ENCODE measurements at places on chromosomes 7 and 10.

DNA sequence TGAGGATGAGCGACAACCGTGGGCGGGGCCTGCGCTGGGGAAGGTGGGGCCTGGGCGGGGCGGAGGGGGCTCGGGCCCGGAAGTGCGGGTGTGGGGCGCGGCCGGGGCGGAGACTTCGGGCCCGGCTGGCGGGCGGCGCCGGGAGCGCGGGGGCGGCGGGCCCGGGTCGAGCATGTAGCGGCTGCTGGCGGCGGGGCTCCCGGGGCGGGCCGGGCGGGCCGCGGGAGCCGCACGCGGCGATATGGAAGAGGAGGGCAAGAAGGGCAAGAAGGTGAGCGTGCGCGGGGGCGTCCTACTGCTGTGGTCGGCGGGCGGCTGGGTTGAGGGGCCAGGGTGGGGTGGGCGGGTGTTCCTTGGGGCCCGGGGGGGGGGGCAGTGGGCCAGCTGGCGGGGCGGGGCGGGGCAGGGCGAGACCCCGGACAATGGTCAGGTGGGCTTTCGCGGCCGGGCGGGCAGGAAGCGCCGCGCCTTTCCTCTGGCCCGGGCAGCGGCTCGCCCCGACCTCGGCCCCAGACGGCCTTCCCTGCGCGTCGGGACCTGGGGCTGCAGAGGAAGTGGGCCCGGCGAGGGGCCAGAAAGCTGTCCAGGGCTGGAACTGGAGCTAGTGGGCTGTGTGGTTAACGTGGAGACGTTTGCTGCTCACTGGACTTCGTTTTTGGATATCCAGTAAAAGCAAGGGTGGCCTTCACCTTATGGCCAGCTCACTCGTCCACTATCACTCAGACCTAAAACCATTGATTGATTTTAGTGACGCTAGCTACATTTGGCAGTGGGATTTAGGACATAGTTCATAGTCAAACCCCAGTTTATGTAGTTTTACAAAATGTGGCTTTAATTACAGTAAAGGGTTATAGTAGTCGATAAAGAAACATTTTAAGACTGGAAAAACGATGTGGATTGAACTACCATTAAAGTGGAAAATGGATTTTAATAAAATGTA lies at the start of gene CCM2:
CCM2 (plus strand) TSS at position 109 of the 940 bp plus-strand sequence; CDS start at position 242, 133 bp downstream.
- peak; percentile 64 for DNase-seq

DNA sequence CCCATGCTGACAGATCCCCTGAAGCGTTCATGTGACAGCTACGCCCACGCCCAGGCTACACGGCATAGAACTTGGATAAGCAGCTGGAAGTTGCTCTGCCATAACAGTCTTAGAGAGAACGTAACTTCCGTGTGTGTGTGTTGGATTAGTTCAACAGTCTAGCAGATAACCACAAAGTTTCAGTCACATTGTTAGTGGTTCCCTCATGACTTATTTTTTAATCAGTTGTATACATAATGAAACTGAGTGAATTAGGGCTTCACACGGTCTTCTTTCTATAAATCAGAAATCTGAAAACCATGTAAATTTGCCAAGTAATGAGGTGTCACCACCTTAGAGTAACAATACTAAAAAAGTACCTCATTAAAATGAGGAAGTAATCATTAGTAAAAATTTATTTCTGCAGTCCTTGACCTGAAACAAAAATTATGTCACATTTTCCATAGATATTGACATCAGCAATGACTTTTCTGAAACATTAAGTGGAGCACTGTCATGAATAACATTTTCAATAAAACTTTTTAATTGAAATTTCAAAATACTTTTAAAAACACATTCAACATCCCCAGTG lies 21.7 kb upstream of the MACC1 start:
- DNase-seq, result peak; percentile 81

DNA sequence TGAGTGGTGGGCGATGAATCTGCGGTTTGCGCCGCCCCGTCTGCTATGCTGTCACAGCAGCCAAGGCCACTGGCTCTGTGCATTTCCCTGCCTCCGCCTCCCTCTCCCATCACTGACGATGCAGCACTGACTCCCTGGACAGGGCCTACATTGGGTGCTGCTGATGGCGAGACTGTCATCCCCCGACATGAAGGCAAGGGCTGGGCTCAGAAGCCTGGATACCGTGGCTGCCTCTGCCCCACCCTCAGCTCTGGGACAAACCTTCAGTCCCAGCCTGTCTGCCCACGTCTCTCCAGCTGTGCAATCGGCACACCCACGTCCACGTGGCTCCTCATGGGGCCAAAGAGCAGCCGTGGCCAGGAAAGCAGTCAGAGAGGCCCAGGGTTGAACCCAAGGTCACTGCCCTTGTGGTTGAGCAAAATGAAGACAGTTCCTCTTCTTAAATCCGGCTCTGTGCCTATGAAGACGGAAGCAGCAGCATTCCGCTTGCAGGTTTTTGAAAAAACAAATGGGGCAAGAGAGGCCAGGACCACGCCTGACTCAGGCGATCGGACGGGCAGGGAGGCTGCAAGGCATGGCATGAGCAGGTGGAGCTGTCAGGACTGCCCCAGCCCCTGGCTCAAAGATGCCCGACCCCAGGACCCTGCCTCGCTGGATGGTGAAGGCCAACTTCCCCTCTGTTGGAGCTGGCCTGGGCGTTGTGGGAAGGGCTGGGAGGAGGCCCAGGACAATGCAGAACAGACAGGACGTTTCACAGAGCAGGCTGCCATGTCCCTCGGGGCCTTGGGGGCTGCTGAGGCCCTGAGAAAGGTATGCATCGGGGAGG lies 517.5 kb downstream of the DNAJB6 start:
- peak; percentile 78 for DNase-seq

DNA sequence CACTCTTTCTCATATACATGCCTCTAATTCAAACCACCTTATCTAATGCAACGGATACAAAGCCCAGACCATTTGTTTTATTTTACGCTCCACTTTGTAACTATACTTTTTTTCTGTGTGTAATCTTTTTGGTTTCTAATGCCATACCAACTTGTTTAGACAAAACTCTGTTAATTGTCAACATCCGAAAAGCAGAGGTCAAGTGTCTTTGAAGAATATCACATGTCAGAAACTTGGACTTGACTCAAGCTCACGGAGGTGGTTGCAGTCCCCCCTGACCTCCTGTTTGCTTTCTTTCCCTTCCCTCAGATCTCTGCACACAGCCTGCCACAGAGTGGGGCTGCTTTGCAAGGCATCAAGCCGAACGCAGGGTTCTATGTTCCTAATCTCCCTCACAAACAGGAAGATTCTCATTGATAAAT lies 698.9 kb downstream of the PARD3 start:
- DNase-seq, result no peak

DNA sequence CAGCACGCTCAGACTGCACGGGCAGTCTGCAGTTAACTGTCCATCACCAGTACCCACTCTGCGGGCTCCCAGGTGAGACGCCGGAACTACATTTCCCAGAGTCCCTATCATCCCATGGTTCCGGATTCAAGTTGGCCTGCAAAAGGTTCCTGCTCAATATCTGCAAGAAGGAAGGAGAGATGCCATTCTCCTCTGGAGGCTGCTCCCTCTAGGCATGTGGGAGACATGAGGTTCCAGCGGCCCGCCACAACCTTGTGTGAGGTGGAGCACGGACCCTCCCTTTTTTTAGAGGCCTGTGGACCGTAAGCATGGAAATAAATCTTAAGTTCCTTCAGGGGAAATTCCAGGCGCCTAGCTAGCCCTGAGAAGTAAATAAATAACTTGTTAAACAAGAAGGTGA lies 29.7 kb downstream of the NUP42 start:
- no peak for DNase-seq

DNA sequence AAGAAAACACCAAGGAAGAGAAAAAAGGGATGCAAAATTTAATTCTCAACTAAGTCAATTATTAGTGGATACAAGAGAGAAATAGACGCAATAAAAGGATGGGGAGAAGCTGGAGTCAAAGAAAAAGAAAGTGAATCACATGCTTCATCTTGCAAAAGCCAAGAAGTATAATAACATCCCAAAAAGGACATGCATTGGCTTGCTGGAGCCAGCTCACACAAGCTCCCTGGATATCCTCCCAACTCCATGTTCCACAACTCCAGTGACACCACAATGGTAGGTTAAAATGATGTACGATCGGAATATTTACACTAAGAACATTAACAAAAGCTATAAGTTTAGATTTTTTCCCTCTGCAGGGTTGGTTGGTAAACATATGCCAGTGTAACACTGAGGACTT lies 72.4 kb downstream of the MACC1 start:
- no peak for DNase-seq

DNA sequence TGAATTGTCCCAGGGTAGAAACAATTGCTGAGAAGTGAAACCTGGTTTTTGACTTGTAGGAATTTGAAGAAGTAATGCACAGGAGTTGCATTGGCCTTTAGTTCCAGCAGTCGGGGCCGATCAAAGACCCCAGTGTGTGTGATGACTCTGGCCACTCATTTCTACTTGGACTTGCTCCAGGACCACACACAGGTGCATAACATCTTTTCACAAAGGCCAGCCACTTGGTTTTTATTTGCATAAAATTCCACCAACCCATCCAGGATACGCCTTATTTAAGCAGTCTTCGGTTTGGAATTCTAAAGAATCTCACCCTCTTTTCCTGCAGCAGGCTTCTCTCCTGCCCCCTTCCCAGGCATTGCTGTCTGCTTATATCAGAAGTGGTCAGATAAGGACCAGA lies 162.0 kb upstream of the HABP2 start:
- DNase-seq, result no peak

DNA sequence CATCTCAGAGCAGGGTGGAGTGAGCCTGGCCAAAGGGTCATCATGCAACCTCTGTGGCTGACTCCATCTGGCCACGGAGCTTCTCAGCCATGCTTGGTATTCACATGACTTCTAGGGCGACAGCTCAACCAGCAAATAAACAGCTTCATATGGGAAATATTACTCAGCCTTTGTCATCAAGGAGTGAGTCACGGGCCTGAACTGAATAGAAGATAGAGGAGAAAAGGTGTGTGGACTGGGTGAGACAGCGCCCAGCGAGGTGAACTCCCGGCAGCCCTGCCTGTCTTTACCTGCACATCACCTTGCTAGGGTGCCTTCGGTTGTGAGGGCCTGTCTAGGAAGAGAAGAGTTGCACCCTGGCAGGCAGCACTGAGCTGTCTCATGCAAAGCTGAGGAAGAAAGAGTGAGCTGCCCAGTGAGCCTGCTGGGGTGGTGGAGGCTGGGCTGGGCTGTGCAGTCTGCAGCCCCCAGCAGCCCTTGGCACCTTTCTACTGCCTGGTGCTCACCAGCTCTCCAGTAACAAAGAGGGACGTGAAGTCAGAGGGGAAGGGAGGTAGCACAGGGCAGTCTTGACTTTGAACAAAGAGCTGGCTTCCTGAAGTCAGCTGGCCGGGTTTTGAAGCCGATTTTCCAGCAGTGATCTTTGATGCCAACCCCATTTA lies 114.2 kb downstream of the EGFR start:
- DNase-seq, result no peak

GRCh38 chr10:120105001-120105400 lies 212.5 kb downstream of the SEC23IP start:
- no peak for DNase-seq

GRCh38 chr10:84291384-84291783 lies 37.0 kb upstream of the CCSER2 start:
- DNase-seq, result peak; percentile 75

DNA sequence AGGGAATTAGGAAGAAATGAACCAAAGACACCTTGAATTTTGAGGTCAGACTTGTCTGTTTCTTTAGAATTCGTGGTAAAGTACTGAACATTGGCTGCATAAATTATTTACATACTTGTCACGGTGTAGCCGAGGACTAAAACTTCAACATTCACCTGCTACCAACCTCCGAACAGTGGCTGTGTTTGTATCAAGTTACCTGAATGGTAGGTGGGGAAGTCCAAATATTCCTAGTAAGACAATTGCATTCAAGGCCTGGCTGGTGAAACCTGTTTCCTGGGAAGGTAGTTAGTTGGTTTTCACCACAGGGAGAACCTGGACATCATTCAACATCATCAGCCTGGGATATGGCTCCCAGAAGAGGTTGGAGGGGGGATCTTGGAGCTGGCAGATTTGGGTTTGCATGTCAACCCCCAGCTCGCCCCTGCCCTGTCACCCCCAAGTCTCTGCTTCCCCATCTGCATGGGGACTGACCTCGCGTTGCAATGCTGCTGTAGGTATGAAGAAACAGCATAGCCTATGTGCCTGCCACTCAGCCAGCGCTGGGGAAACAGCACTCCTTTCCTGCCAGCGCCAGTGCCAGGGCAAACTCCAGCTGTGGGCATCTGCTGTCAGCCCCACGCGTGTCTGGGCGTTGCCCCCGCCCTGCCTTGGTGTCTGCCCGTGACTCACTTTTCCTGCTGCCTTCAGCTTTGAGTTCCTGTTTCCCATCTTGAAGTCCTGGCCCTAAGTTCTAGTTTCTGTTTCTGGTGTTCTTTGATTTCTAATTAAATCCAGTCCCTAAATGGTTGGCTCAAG lies 12.7 kb upstream of the LARP4B start:
- DNase-seq, result peak; percentile 68

DNA sequence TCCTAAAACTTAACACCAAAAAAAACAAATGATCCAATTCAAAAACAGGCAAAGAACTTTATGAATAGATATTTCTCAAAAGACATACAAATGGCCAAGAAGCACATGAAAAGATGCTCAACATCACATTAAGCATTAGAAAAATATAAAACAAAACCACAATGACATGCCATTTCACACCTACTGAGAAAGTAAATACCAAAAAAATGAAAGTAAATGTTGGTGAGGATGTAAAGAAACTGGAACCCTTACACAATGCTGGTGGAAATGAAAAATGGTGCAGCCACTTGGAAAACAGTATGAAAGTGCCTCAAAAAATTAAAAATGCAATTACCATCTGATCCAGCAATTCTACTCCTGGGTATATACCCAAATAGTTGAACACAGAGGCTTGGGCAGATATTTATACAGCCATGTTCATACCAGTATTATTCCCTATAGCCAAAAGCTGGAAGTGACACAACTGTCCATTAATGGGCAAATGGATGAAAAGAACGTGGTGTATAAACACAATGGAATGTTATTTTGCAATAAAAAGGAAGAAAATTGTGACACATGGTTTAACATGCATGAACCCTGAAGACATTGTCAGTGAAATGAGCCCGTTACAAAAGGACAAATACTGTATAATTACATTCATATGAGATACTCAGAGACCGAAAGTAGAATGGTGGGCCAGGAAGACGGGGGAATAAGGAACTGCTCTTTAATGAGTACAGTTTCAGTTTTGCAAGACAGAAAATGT lies 89.0 kb downstream of the JMJD1C start:
- DNase-seq, result no peak

DNA sequence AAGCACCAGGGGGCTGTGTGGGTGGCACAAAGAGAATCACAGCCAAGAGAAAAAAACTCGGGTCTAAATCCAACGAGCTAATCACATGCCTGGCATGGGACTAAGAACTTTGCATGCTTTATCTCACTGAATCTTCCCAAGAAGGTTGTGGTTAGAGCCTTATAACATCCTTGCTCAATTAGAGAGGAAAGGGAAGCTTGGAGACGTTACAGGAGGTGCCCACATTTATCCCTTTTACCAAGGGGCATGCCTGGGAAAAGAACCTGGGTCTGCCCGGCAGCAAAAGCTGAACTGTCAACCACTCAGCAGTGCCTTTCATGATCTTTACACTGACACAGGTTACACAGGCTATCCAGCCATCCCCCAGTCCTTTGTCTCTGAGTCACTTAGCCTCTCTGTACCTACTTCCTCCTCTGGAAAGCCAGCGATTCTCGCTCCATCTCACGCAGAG lies 190.1 kb downstream of the PRPF18 start:
- DNase-seq, result peak; percentile 26

- DNase-seq, result no peak
Measured at GRCh38 chr10:100725869-100726426, 19.4 kb upstream of the PAX2 start.

Measured in hematopoietic multipotent progenitor cell treated with erythropoietin and hydrocortisone succinate and interleukin-3 and kit ligand, for 4 days (in vitro differentiated cells).